ENCODE measurements at places on chromosomes 12 and 14. TPM values are rescaled to one million over a fixed set of nuclear protein-coding genes. Genes with fewer than 3 reads are reported as not detected.
A peak's percentile ranks its signal among the peaks of the same experiment; 100 is the strongest.

The GLT8D2 gene
- not detected for total RNA-seq

The CAPZA3 gene
- not detected for total RNA-seq

The NKX2-1 gene
- not detected for total RNA-seq

The BMP4 gene
- 2.8 TPM for total RNA-seq

The DLK1 gene
- total RNA-seq: not detected

The REM2 gene
- total RNA-seq: 4.4 TPM

The PPP1R36 gene
- total RNA-seq: not detected

The ASIC1 gene
- 0.08 TPM for total RNA-seq

The RERGL gene
- total RNA-seq: not detected

The PGF gene
- not detected for total RNA-seq

The HECTD1 gene
- total RNA-seq: 157 TPM

The MED6 gene
- total RNA-seq: 61.8 TPM

DNA sequence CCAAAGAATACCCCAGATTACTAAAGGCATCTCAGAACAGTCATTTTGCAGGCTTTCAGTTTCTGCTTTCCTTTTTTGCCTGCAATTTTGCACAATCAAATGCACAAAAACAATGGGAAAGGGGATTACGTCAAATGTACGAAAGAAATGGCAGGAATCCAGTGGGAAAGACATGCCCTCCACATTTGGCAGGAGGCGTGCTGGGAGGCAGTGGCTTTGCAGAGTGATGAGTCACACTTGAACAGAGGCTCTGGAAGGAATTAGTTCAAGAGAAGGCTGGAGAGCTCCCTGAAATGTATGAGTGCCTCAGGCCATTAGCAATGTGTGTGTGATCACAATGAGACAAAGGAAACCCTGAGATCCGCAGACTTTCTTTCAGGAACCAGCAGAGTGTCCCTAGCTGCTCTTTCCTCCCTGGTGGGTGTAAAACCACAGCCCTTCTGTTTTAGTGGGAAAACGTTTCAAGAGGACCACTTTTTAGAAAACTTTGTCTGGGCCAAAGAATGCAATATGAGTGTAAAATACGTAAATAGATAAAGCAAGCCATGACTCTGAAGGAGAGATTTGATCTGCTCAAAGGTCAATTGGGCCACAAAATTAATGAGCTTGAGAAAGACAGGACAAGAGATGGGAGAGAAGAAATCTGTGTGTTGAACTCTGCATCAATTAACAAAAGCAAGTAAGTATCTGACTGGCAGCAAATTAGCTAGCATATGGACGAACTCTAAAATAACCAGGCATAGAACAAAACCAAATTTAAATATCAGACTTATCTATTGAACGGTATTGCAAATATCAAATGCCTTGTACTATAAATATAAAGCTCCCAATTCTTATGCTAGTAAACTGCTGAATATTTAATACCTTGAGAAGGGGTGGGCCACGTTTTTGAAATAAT is 155.4 kb upstream of the PDE3A start:
- DNase-seq: no peak

GRCh38 chr12:53005215-53005985 is 856 bp upstream of the EIF4B start:
- DNase-seq: no peak

GRCh38 chr12:64170024-64170423 is 52.1 kb downstream of the KICS2 start:
- no peak for DNase-seq

- DNase-seq: no peak
Measured at GRCh38 chr12:9341260-9341585, 133.0 kb upstream of the PZP start.

DNA sequence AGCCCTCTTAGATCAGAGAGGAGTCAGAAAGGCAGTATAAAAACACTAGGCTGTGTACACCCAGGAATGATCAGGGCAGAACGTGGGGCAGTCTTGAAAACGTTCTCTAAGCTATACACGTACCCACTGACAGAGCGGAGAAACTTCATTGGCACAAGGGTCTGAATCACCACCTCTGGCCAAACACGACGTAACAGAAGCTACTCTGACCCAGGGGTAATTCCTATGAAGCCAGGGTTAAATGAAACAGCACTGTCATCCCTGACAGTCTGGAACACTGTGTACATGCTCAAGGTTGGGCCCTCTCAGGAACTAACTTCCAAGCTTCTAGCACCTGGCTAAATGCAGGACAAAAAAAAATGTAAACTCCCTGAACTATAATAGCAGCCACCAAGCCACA is 38.4 kb downstream of the PARP11 start:
- DNase-seq: no peak

DNA sequence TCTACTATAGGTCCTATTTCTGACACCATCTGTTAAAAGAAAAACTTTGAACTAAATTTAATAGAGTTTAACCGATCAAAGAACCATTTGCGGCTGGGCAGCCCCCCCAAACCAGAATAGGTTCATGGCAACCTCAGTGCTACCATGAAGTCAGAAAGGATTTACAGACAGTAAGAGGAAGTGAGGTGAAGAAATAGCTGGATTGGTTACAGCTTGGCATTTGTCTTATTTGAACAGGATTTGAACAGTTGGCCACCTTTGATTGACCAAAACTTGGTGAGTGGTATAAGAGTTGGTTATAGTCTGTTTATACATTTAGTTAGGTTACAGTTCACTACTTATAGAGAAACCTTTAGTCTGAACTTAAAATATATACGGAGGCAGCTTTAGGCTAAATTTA is 88.9 kb downstream of the TXNDC16 start:
- DNase-seq: no peak

DNA sequence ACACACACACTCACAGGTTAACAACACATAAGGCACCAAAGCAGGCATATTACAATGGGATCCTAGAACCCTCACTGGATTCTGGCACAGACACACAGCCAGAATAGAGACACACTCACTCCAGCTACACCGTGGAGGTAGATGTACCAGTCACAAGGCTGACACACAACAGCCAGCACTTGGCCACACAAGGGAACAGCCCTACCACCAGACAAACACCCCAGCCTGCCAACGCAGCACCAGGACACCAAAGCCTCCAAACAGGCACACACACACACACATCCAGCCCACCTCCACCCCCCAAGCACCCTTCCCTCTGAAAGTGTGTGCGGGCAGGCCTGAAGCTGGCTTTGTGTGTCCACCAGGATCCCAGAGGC is 10.9 kb upstream of the ITGB7 start:
- DNase-seq: no peak

- no peak for DNase-seq
Measured at GRCh38 chr14:64937821-64938193, 4.7 kb downstream of the GPX2 start.

DNA sequence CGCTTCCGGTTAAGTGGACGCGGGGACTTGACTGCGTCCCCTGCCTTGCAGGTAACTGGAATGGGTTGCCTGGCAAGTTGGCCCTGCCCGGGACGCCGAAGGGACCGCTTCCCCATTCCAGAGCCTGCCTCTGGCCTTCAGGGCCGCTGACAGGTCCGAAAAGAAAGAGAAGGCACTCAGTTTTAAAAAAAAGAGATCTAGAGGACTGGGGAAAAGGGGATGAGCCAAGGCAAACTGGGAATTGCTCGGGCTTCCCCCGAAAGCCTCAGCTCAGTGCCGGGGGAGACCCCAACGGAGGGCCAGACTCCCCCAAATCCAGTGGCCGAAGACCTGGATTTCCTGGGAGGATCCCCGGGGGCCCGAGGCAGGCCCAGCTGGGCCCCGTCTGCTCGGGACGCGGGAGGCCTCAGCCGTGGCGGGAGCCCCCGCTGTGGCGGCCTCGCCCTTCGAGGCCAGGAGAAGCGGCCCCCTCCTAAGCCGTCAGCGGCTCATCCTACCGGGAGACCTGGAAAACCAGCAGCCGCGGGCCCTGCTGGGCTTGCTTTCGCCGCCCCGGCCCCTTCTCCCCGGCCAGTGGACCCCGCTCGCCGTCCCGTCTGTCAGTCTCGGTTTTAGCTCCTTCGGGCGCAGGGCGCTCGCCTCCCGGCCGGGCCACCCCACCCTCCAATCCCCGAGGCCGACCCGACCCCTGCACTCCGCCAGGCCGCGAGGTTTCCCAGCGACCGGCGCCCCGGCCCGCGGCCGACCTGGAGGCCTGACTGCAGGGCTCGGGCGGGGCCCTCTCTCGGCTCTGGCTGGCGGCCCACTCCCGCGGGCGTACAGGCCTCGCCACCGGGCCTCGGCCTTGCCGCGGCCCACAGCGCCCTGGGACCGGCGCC is 12.5 kb downstream of the OTX2 start:
- DNase-seq: no peak

- no peak for DNase-seq
Measured at GRCh38 chr14:71636076-71636475, 296.2 kb upstream of the RGS6 start.

DNA sequence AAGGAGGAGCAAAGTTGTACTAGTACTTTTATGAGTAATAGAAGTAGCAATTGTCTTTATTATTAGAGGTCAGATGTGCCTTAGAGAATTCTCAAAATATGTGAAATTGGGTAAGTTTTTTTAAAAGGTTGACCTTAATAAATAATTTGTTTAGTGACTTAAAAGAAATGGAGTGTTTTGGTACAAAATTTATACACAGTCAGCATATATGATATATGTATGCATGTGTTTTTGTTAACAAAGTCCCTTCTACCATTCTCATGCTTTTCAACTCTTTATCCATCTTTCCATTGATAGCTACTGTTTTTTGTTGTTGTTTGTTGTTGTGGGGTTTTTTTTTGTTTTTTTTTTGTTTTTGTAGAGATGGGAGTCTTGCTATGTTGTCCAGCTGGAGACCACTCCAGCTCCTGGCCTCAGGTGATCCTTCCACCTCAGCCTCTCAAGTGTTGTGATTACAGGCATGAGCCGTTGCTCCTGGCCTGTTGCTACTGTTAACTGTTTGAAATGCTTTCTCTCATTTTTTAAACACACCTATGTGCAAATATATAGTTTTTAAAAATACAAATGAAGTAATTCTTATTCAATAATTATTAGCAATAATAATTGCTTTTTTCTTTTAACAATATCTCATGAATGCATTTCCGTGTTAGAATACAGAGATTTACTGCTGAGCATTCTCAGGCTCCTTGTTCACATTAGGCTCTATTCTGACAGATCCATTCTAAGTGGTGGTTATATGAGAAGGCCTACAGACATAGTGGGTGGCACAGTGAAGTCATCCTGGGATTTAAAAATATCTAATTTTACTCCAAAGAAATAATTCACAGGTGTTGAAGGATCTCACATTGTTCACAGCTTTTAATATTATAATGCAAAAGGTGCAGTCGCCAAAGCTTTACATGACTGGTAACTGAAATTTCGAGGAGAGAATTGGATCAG is 10.4 kb downstream of the NAA30 start:
- no peak for DNase-seq

DNA sequence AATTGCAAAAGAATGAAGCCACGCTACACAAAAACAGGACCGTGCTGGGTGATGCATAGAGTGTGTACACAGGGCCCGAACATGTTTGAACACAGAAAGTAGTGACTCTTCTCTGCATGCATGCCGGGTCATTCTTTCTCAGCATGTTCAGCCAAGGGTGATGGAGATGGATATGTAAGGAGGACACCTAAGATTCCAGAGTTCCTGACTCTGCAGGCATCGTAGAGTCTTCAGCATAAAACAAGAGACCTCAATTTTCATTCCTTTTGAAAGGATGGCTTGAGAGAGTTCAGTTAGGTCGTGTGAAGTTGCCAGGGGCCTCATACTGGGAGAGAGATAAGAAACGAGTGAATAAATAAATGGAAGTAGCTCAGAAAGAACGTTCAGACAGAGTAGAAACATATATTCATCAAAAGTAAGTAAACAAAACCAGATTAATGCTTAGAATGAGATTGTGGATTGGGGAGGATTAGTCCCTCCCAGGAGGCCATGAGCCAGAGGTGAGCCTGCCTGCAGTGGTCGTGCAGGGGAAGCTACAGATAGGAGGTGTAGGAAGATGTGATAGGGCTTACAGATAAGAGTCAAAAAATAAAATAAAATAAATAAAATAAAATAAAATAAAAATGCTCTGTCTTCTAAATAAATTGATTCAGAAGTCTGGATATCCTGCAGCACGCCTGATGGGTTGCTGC is 27.6 kb upstream of the SEL1L start:
- no peak for DNase-seq

GRCh38 chr14:65062096-65063075 is 39.9 kb downstream of the MAX start:
- DNase-seq: no peak

GRCh38 chr12:129911428-129912049 is 7.7 kb upstream of the TMEM132D start:
- DNase-seq: no peak

GRCh38 chr14:36690311-36691040 is 28.8 kb downstream of the PAX9 start:
- DNase-seq: no peak

DNA sequence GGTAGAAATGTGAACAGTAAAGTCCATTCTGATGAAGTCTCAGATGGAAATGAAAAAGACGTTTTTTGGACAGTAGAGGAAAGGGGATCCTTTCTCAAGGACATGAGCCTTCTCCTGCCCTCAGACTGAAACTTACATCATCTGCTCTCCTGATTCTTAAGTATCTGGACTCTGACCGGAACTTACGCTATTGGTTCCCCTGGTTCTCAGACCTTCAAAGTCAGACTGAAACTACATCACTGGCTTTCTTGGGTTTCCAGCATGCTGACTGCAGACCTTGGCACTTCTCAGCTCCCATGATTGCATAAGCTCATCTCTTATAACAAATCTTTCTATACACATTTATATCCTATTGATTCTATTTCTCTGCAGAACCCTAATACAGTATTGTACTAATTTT is 291.0 kb downstream of the SNAPC1 start:
- no peak for DNase-seq

- no peak for DNase-seq
Measured at GRCh38 chr12:4046495-4046840, 173.3 kb upstream of the PARP11 start.

DNA sequence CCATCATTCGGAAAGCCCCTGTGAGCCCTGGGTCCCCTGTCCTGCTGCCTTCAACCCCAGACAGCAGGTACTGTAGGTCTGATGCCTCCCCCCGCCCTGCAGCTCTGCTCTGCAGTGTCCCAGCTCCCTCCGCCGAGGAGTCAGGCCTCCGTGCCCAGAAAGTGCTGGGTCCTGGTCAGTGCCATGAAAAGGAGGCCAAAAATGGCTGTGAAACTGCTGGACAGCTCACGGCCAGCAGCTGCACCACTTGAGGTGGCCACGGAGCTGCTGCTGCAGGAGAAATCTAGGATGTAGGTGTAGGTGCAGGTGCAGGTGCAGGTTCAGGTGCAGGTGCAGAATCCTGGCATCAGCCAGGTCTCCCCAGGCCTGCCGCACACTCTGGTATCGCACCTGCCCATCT is 196.1 kb downstream of the SLC15A4 start:
- DNase-seq: no peak

- DNase-seq: no peak
Measured at GRCh38 chr12:94872007-94872653, 131.4 kb downstream of the NDUFA12 start.

DNA sequence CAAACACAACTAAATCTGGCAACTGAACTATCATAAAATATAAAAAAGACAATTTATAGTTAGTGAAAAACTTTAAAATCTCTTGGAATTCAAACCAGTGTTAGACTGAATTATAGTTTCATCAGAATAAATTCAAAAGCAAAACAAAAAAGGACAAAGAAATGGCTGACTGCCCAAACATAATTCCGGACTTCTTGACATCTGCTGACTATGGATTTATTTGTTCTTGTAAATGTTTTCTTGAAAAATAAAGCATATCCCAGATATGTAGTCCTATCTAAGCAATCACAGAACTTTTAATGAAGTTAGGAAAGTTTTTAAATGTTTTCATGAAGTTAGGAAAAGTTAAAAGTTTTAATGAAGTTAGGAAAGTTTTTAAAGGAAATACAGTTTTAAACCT is 45.8 kb upstream of the CNTN1 start:
- DNase-seq: no peak

- DNase-seq: peak; percentile 1
Measured at GRCh38 chr14:53539489-53540126, 386.5 kb upstream of the DDHD1 start.

Data from CD4-positive, alpha-beta memory T cell (primary cell).